Articular chondrocyte of knee joint (primary cell): ENCODE measurements at places on chromosomes 5 and 9. TPM values are rescaled to one million over a fixed set of nuclear protein-coding genes. Genes with fewer than 3 reads are reported as not detected.

IFNK gene
- total RNA-seq = not detected in 2 replicates

SNCAIP gene
- total RNA-seq = 1.0 and 1.3 TPM in 2 replicates

SPRY4 gene
- total RNA-seq = 11.9 and 27.2 TPM in 2 replicates

NEURL1B gene
- 3.5 and 6.1 TPM in 2 replicates for total RNA-seq

PFN3 gene
- not detected in 2 replicates for total RNA-seq

SLC6A18 gene
- not detected in 2 replicates for total RNA-seq

LEAP2 gene
- 0.32 and 0.39 TPM in 2 replicates for total RNA-seq

CREB3 gene
- 62.1 and 68.7 TPM in 2 replicates for total RNA-seq

IRX4 gene
- total RNA-seq = not detected in 2 replicates

OLFML2A gene
- 0.39 and 3.2 TPM in 2 replicates for total RNA-seq
